ENCODE measurements at places on chromosomes 3 and 15.

DNA sequence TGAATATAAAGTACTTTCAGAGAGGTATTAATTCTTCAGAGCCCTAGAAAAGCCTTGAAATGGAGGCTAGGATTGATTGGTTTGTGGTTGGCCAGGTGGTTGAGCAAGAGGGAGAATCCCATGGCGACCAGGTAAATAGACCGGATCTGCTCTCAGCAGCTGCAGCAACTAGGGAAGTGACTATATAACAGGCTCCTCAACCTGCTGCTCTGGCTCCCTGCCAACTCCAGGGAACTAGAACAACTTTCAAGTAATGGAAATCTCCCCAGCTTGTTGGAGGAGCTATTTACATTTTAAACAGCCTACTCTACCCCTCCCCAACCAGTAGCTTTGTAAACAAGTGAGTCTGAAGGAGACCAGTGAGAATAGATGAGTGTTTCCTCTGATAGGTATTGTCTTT lies 121.8 kb upstream of the CADM2 start:
- no peak for DNase-seq

DNA sequence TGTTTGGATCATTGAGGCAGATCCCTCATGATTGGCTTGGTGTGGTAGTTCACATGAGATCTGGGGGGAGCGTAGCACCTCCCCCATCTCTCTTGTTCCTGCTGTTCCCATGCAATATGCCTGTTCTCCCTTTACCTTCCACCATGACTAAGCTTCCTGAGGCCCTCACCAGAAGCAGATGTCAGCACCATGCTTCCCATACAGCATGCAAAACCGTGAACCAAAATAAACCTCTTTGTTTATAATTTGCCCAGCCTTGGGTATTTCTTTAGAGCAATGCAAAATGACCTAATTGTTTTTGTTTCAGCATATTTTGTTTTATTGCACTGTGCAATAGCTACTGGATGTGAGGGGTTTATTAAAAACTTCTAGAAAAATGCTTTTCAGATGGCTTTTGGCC lies 56.6 kb upstream of the CHST2 start:
- no peak for DNase-seq

DNA sequence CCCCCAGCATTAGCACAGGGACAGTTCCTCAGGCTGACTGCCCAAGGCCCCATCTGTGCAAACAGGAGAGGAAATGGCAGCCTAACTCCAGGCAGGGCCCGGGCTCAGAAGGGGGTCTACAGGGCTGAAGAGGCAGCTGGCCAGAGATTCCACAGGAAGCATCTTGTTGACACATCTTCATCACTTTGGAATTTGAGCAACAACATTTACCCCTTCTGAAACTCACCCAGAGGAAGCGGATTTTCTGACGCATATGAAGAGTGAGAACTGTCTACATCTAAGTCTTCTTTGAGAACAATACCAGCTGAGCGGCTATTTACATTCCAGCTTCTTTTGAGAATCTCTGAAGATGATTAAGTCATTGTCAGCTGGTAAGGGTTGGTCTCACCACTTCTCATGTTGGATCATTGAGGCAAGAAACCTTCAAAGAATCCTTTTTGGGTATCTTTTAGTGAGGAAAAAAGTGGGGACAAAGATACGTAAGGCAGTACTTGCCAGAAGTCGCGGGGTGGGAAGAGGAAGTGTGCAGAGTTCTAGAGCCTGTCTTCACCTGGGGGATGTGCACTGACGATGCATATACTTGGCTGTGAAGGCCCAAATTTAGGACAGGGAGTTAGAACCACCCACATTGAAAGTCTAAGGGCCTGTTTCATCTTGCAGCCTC lies 25.4 kb upstream of the SRP14 start:
- no peak for DNase-seq

GRCh38 chr3:88031642-88032077 lies 27.1 kb downstream of the CGGBP1 start:
- DNase-seq = no peak

DNA sequence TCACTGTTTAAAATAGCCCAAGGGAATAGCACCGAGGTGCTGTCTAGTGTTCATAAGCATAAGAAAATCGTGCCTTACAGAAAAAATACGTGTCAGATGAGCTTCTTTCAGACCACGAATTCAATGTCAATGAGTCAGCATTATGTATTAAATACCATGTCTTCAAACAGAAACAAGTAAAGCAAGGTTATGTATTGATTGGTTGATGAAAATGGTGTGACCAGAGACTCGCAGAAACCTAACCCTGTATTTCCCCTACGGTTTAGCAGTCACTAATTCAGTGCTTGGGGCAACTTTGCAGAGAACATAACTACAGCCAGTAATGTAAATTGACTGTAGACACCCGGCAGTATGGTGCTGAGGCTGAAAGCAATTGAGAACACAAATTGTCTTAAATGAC lies 307.7 kb downstream of the IL5RA start:
- DNase-seq = no peak

DNA sequence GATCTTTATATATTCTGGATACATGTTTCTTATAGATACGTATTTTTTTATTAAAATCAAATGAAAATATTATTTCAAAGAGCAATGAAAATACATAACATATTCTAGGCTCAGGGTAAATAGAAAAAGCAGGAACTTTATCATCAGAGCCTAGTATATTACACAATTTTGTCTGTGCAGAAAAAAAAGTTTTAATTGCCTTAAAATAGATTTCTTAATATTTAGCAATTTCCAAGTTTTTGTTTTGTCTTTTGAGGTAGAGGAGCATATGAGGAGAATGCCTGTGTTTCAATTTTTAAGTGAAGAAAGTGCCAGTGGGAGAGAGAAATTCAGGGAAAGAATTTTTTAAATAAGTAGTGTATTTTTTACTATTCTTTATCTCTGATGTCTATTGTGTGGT lies 10.5 kb downstream of the CAPN7 start:
- DNase-seq = no peak

DNA sequence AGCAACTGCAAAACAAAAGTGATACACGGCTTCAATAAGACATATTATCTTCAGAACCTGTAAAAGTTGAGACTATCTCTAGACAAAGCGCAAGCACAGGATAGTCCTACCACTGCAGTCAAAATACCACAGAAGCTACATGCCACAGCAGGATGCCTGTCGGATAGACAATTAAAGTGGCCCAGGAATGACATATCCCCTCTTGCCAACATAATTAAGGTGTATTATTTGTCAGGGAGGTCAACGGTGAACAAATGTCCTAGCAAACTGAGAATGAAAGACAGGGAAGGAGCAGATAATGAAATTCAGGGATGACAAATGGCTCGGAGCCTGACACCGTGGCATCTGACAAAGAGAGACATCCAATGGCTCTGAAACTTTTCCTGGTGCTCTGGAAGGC lies 185.7 kb downstream of the MECOM start:
- no peak for DNase-seq

GRCh38 chr3:56257826-56258225 lies 210.4 kb downstream of the ERC2 start:
- DNase-seq = no peak

- no peak for DNase-seq
Measured at GRCh38 chr3:59518283-59519055, 468.6 kb upstream of the CFAP20DC start.

DNA sequence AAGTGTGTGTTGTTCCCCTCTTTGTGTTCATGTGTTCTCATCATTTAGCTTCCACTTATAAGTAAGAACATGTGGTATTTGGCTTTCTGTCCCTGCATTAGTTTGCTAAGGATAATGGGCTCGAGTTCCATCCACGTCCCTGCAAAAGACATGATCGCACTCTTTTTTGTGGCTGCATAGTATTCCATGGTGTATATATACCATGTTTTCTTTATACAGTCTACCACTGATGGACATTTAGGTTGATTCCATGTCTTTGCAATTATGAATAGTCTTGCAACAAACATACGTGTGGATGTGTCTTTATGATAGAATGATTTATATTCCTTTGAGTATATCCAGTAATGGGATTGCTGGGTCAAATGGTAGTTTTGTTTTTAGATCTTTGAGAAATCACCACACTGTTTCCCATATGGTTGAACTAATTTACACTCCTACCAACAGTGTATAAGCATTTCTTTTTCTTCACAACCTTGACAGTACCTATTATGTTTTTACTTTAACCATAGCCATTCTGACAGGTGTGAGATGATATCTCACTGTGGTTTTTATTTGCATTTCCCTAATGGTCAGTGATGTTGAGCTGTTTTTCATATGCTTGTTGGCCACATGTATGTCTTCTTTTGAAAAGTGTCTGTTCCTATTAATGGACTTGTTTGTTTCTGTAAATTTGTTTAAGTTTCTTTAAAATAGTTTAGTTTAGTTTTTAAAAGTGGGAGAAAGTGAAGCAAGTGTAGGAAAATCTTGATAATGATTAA lies 21.9 kb upstream of the SLC30A4 start:
- DNase-seq = no peak

GRCh38 chr3:156353563-156353962 lies 201.4 kb downstream of the SSR3 start:
- no peak for DNase-seq

GRCh38 chr3:171481011-171481410 lies 20.8 kb upstream of the TNIK start:
- DNase-seq = no peak

GRCh38 chr3:122493296-122493695 lies 21.4 kb downstream of the KPNA1 start:
- no peak for DNase-seq

- no peak for DNase-seq
Measured at GRCh38 chr15:68419301-68420175, 12.4 kb downstream of the ITGA11 start.

DNA sequence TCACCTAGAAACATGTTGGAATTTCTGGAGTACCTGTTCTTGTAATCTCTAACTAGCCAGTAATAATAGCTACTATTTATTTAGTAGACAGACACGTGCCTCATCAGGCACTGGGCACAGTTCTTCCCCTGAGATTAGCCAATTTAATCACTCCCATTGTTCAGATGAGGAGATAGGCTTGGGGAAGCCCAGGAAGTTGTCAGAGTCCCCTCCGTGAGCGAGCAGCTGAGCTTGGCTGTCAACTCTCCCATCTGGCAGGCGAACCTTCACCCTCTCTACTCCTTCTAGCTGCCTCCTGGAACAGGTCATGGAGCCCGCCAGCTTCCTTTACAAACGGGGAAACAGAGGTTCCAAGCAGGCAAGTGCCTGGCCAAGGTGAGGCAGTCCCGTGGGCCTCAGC lies 31.1 kb upstream of the FGD5 start:
- no peak for DNase-seq

DNA sequence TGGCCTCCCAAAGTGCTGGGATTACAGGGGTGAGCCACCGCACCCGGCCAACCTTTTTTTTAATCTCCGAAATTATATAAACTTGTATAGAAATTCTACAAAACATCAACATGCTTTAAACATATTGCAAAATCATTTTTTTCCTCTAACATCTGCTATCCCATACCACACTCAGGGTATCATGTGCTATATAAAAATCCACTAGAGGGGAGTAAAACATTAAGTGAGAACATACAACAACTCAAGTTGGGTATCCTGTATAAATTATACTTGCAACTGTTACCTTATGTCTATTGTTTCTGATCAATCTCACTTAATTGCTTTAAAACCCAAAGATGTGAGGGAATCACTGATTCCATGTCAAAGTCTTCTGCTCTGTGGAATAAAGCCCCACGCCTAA lies 71.9 kb upstream of the FBN1 start:
- no peak for DNase-seq

DNA sequence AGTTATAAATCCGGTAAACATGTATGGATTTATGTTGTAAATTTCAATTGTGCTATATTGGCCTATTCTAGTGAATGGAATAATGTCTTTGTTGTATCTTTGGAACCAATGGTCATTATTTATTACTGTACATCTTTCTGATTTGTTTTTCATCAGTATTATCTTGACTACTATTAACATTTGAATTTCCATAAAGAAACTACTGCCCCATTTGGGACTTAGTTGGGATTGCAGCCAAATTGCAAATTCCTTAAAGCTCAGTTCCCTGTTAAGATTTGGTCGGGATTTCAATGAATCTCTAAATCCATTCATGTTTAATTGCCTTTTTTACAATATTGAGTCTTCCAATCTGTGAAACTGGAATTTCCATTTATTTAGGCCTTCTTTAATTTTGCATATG lies 822.4 kb upstream of the CADM2 start:
- no peak for DNase-seq

GRCh38 chr15:41817781-41818180 lies 10.1 kb upstream of the JMJD7 start:
- no peak for DNase-seq

GRCh38 chr3:161413127-161413854 lies 42.0 kb upstream of the SPTSSB start:
- DNase-seq = no peak

DNA sequence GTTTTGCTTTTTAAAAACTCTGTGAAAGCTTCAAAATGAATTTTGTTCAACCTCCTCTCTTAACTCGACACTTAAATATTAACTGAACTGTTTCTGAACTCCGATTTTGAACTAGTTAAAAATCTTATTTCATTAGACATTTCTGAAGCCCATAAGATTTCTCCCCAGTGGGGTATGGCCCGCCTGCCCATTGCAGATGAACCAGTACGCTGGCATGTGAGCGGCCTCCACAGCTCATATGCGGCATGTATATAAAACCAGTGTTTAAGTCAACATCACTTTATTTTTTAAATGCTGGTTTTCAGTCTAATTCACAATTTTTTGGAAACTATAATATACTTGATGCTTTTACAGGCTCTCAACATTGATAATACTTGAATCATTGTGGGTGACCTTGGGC lies 50.2 kb downstream of the CPN2 start:
- DNase-seq = no peak

- no peak for DNase-seq
Measured at GRCh38 chr3:104396974-104397669, 969.6 kb upstream of the ALCAM start.

DNA sequence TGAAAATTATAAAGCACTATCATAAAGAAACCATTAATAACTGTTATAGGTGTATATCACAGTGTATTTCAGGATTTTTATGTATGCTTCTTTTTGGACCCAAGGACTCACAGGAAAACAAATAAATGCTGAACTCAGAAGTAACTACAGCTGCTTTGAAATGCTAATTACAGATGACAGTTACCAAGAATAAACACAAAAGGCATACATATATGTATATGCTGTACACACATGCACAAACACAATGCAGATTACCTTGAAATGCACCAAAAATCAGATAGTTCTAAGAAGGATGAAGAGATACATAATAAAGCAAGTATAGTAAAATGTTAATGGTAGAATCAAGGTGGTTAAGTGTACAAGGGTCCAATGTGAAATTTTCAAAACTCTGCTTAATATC lies 52.2 kb downstream of the ZNF280D start:
- DNase-seq = no peak

DNA sequence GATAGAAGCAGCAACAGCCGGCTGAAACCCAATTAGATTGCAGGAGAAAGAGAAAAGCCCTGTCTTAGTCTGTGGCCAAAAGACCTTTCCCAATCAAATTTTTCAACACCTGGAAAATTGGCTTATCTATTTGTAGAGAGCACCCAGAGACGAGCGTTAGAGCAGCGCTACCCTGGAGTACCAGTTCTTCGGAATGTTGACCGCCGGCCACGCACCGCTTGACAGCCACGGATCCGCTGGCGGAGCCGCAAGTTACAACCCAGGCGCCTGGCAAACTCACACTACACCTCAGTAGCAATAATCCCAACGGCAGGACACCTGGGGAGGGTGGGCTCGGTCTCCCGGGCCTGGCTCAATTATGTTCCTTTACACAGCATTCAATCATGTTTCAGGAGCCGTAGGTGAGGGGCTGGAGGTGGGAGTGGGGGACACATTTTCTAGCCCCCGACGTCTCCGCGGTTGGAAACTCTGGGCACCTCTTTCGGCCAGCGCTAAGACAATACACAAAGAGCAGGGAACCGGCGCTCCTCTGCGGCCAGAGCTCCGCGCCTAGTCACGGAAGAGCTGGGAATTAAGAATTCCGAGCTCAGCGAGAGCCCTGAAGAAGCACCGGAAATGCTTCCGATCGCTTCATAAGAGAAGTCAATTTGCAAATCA lies 1.2 kb downstream of the MB21D2 start:
- no peak for DNase-seq

Measured in activated naive CD4-positive, alpha-beta T cell (primary cell).